Stimulated activated CD8-positive, alpha-beta memory T cell treated with anti-CD3 and anti-CD28 coated beads, Interleukin-15, amount 100 ng/mL, for 24 hours (primary cell): ENCODE measurements at places on chromosomes 6 and 20.

GRCh38 chr6:163133017-163133416 is 281.5 kb upstream of the QKI start:
- no peak for DNase-seq

DNA sequence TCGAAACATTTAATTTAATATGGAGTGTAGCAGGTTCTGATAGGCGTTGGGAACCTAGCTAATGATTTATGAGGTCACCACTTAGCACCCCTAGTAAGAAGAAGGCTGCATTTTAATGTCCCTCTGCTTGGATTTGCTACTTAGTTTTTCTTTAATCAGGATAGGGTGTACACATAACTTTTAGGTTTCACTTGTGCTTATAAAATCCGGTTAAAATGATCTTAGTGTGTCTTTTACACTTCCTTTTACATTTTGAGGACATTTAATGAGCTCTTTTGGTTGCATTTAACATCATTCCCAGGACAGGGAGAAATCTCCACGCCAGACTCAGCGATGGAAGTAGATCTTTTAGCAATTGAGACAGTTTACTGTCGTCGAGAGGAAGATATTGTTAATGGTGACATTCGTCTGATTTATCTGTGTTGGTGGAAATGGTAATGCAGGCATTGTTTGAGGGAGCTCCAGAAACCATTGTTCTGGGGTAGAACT is 5.6 kb downstream of the TFAP2A start:
- no peak for DNase-seq

DNA sequence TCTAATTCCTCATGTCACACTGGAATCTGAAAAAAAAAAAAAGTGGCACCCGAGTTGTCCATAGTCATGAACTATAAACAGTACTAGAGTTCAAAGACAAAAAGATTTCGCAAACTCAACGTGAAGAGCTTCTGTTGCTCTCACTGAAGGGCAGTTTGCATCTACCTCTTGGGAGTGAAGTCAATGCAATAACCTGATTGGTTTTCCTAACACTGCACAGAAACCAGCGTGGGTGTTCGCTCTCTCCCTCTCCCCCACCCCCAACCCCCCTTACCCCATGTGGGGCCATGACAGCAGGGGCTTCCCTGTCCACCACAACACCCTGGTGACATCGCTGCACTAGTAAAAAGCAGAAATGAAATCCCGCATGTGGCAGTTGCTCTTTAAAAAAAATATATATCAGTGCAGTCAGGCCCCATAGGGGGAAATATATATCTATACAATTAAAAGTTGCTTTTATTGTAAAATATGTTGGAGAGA is 66.9 kb downstream of the GMPR start:
- no peak for DNase-seq

DNA sequence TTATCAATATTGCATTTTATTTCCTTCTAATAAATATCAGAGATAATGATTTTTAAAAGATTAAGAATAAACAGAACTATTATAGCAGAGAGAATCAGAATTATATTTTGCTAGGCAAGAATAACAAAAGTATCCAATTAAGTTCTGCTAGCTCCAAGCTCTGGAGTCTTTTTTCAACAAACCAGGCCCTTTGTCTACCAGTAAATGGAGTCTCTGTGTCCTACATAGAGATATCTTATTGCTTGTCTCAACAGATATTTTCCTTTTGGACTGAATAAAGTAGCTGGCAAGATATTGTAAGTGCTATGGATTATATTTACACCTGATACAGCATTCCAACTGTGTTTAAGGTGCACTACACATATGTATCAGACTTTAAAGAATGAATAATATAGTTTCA is 107.1 kb downstream of the DST start:
- DNase-seq, result no peak

- no peak for DNase-seq
Measured at GRCh38 chr6:112881828-112882780, 535.0 kb downstream of the RFPL4B start.

DNA sequence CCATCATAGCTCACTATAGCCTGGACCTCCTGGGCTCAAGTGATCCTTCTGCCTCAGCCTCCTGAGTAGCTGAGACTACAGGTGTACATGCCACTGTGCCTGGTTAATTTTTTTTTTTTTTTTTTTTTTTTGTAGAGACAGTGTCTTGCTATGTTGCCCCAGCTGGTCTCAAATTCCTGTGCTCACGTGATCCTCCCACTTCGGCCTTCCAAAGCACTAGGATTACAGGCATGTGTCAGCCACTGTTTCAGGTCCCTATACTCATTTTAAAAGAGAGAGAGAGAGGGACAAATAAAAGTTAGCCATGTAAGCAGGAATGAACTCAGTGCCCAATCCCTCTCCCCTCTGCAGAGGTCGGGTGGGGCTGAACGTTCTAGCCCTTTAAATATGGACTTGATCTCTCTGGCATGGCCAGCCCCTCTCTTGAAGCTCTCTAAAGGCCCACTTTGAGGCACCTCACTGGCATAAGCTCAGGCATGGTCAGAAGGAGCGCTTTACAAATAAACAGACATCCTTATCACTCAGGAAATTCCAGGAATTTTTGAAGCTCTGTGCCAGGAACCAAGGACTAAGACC is 9.0 kb upstream of the SERPINB1 start:
- no peak for DNase-seq

GRCh38 chr6:105442369-105442768 is 39.5 kb upstream of the PREP start:
- DNase-seq, result no peak

GRCh38 chr6:2517855-2518473 is 232.8 kb downstream of the MYLK4 start:
- no peak for DNase-seq
